ENCODE measurements at places on chromosomes 4 and X. TPM values are rescaled to one million over a fixed set of nuclear protein-coding genes. Genes with fewer than 3 reads are reported as not detected.

DNA sequence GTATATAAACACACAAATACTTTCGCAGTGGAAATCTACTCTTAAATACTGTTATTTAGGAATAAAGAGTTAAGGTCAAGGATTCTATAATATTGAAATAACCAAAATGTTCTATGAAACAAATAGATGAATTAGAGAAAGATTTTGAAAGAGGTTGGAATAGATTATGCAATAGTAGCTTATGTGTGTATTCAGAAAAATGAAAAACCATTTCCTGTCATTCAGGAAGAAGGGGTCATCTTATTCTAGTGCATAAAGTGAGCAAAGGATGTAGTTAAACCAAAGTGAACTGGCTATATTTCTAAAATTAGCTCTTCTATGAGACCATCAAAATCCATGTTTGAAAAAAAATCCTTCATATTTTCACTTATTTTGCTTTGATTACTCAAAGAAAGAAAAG is 30.0 kb upstream of the MYOZ2 start:
- no peaks in the 10 kb centered on the region for H3K27me3 ChIP-seq
- no peaks in the 10 kb centered on the region for H3K36me3 ChIP-seq

- H3K27ac ChIP-seq, result no peak overlapping the region
- H3K4me1 ChIP-seq, result peaks cover 7% of the 10 kb centered on the region
- H3K27me3 ChIP-seq, result peaks cover 62% of the 10 kb centered on the region
- DNase-seq, result peak; percentile 66
These were observed 21.8 kb downstream of the CMC4 start for GRCh38 chrX:155048977-155049619.

- H3K27me3 ChIP-seq, result no peaks in the 10 kb centered on the region
- H3K36me3 ChIP-seq, result peaks cover 52% of the 10 kb centered on the region
- H3K27ac ChIP-seq, result no peak overlapping the region
- no peak overlapping the region for H3K4me3 ChIP-seq
These were observed 13.3 kb upstream of the FAM184B start for GRCh38 chr4:17794730-17795129.

DNA sequence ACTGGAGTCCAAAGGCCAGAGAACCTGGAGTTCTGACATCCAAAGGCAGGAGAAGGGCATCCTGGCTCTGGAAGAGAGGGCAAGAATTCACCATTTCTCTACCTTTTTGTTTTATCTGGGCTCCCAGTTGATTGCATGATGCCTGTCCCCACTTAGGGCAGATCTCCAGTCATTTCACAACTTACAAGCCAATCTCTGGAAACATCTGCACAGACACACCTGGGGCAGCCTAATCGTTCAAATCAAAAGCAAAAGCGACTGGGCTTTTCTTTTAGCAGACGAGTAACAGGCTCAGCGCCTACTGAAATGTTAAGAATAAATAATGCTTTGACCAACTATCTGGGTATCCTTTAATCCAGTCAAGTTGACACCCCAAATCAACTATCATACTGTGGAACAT is 136.0 kb upstream of the NPY2R start:
- no peaks in the 10 kb centered on the region for H3K27me3 ChIP-seq
- no peak overlapping the region for H3K27ac ChIP-seq
- no peaks in the 10 kb centered on the region for H3K36me3 ChIP-seq
- no peaks in the 10 kb centered on the region for H3K4me1 ChIP-seq
- DNase-seq, result no peak

GRCh38 chrX:20309806-20310205 is 43.1 kb upstream of the RPS6KA3 start:
- H3K4me3 ChIP-seq, result no peak overlapping the region
- peaks cover 64% of the 10 kb centered on the region for H3K27me3 ChIP-seq

DNA sequence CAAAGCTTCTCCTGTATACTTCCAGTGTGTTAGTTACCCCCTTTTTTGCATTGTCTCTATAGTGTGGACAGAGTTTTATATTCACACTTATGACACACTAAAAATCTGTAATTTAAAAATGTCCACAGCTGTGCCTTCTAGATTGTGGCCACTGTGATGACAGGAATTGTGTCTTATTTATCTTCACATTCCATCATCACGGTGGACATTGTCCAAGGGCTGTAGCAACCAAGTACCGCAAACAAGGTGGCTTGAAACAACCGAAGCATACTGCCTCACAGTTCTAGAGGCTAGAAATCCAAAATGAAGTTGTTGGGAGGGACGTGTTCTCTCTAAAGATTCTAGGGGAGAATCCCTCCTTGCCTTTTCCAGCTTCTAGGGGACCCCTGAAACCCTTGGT is 32.3 kb downstream of the CHRNA9 start:
- no peaks in the 10 kb centered on the region for H3K4me1 ChIP-seq
- no peak overlapping the region for H3K4me3 ChIP-seq
- DNase-seq, result no peak
- H3K27me3 ChIP-seq, result no peaks in the 10 kb centered on the region

- H3K4me1 ChIP-seq, result no peaks in the 10 kb centered on the region
- H3K4me3 ChIP-seq, result no peak overlapping the region
These were observed 614.6 kb upstream of the CPEB2 start for GRCh38 chr4:14387647-14388046.

DNA sequence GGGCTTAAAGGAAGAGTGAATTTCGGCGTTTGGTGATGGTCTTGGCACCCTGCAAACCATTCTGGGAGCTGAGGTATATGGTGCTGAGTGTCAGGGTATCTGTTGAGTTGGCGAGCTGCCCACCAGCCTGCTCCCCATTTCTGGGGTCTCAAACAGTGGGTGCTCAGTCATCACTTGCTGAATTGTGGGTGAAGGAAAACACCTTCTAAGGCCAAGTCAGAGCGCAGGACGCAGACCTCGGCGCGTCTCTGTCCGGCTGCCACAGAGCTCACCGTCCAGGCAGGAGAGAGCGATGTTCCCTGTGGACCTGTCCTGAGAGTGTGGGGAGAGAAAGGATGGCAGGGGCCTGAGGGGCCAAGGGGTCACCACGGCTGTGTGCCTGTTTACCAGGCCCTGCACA is 111.2 kb downstream of the SORCS2 start:
- no peak overlapping the region for H3K4me3 ChIP-seq
- H3K27me3 ChIP-seq, result peaks cover 75% of the 10 kb centered on the region
- DNase-seq, result no peak
- H3K27ac ChIP-seq, result no peak overlapping the region
- no peaks in the 10 kb centered on the region for H3K36me3 ChIP-seq

GRCh38 chr4:56127716-56128115 is 179.0 kb downstream of the CEP135 start:
- peaks cover 4% of the 10 kb centered on the region for H3K27me3 ChIP-seq
- no peak overlapping the region for H3K4me3 ChIP-seq
- H3K36me3 ChIP-seq, result no peaks in the 10 kb centered on the region
- no peak overlapping the region for H3K27ac ChIP-seq

DNA sequence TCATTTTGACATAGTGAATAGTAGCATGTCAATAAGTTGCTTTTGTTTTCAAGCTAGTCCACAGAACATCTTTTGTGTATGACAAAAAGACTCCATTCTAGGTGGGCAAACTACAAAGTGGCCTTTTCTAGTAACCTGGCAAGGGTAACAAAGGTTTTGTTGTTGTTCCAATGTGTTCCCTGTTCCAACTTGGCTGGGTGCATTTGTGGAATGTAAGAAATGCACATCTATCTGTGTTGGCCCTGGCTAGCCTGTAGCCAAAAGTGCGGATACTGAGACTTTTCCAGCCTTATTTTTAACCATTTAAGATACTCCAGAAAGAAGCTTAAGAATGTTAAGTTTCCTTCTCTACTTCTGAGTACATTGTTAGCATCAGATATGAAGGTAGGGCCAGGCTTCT is 118.7 kb upstream of the CHRDL1 start:
- H3K36me3 ChIP-seq, result no peaks in the 10 kb centered on the region
- no peak for DNase-seq
- H3K27me3 ChIP-seq, result peaks cover 41% of the 10 kb centered on the region

DNA sequence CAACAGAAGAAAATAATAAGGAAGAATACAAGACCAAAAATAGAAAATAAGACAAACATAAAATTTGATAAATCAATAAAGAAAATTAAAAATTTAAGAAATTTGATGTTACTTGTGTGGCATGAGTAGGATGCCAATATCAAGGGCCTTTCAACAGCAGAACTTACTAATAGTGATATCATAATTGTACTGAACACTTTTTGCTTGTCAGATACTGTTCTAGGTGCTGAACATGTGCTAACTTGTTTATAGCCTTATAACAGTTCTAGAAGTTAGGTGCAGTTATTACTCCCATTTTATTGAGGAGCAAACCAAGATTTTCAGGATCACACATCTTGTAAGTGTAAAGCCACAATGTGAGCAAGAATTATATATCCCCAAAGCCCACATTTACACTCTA is 546.0 kb upstream of the EPHA5 start:
- no peaks in the 10 kb centered on the region for H3K4me1 ChIP-seq
- no peak overlapping the region for H3K27ac ChIP-seq
- H3K27me3 ChIP-seq, result no peaks in the 10 kb centered on the region
- H3K4me3 ChIP-seq, result no peak overlapping the region

IL13RA2 gene
- 0.54 TPM for total RNA-seq

TEX13B gene
- total RNA-seq, result not detected

CENPVL1 gene
- total RNA-seq, result not detected

UGT2B15 gene
- not detected for total RNA-seq

FRAS1 gene
- 2.1 TPM for total RNA-seq

CCSER1 gene
- total RNA-seq, result 0.74 TPM

Measured in MCF 10A (cell line).